ENCODE measurements at places on chromosomes 1 and 21.

GRCh38 chr1:229753764-229754551, 127.9 kb downstream of the URB2 start:
- no peak for DNase-seq

- no peak for DNase-seq
These were observed 19.7 kb upstream of the CAPZB start for GRCh38 chr1:19504796-19505692.

DNA sequence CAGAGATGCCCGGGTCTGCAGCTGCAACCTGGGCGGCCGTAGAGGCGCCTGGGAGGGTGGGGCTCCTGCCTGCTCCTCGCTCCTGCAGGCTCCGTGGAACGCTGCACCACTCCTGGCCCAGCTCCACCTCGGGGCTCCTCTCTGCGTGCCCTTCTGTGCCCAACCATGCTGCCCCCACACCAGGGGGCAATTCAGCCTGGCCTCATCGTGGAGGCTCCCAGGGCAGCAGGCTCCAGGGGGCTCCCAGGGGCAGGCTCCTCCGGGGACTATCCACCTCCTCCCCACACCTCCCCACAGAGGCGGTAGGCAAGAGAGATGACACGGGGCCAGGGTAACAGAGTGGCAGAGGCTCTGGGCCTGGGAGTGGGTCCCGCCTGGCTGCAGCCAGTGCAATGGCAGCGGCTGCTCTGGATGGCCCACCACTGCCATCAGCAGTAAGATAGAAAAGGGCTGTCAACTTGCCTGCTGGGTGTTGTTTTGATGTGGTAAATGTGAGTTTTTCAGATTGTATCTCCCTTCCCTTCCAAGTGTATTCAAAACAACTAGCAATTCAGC, 22.4 kb upstream of the LRRC8C start:
- DNase-seq, result no peak

DNA sequence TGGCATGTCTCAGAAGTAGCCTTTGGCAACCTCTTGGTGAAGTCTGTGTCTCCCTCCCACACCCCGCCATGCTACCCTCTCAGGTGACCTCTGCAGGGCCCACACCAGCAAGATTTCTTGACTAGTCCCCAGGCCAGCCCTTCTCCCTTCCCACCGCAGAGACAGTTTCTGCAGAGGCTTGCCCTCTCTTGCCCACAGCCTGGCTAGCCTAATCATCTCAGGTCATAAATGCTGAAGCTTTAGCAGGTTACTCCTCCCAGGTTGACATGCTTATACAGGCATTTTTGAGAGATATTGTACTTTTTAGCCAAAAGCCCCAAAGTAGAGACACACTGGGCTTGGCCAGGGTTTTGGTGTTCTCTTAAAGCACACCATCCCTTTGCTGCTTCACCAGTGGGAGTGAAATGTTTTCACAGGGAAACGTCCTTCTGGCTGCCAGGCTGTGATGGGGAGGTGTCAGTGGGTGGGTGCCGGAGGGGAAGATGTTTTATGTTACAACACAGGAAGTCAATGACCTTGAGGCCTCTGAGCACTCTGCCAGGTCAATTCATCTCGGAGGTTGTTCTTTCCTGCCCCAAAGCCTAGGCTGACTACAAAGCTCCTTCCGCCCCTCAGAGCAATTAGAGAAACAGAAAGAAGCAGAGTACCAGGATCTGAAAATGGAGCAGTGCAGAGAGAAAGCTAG, 58.5 kb downstream of the STYXL2 start:
- DNase-seq, result no peak

GRCh38 chr1:167720965-167721616, 691 bp upstream of the MPZL1 start:
- DNase-seq, result no peak

GRCh38 chr1:238606896-238607295, 716.2 kb upstream of the ZP4 start:
- no peak for DNase-seq

DNA sequence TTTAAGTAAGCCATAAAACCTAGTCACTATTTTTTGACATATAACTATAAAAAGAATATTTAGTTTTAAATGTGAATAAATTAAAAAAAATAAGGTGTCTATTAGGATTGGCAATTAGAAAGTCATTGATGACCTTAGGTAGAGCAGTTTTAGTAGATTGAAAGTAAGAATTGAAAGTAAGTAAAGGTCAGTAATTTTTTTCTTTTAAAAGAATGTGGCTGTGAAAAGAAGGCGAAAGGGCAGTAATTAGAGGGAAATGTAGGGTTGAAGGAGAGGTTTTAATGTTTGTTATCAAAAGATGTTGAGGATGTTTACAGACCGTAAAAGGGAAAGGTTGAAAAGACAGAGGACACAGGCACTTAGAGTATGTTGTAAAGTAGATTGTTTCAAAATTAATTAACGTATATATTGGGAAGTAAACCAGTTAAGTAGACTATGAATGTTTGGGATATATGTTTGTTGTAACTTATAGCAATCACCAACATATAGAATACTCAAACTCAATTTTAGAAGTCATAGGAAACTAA, 41.0 kb downstream of the ZFYVE9 start:
- DNase-seq, result no peak

GRCh38 chr1:202954057-202954745, 3.9 kb downstream of the ADIPOR1 start:
- no peak for DNase-seq

DNA sequence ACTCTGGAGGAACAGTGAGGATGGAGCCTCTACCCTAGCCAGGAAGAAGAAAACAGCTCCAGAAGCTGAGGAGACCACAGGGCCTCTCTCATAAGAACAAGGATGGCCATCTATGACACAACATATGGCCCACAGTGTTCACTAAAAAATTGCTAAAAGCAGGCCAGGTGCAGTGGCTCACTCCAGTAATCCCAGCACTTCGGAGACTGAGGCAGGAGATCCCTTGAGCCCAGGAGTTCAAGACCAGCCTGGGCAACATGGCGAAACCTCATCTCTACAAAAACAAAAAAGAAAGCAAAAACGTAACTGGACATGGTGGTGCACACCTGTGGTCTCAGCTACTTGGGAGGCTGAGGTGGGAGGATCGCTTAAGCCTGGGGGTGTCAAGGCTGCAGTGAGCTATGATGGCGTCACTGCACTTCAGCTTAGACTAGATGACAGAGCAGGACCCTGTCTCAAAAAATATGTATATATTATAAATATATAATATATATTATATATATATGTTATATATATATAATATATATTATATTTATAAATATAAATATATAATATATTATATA, 103.1 kb downstream of the TOMM20 start:
- no peak for DNase-seq

- no peak for DNase-seq
These were observed 32.0 kb downstream of the CCSAP start for GRCh38 chr1:229310833-229311232.

- no peak for DNase-seq
These were observed 1.8 kb downstream of the LAPTM5 start for GRCh38 chr1:30755746-30756145.

GRCh38 chr1:200369706-200370105, 40.1 kb downstream of the ZNF281 start:
- no peak for DNase-seq

DNA sequence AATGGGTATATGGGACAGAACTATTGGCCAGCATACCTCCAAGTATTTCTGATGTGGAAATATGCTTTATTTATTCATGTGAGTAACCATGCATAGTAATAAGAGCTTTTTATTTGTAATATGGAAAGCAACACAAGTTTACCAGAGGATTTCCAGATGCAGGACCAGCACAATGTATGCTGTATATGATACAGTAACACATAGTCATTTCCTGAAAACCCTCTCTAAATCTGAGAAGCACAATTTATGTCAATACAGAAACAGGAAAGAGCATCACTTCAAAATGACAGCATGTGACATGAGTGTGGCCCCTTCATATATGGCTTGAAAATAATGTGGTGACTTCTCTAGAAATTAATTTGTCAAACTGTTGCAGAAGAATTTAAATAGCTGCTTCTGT, 1134.7 kb upstream of the ADGRL2 start:
- no peak for DNase-seq

DNA sequence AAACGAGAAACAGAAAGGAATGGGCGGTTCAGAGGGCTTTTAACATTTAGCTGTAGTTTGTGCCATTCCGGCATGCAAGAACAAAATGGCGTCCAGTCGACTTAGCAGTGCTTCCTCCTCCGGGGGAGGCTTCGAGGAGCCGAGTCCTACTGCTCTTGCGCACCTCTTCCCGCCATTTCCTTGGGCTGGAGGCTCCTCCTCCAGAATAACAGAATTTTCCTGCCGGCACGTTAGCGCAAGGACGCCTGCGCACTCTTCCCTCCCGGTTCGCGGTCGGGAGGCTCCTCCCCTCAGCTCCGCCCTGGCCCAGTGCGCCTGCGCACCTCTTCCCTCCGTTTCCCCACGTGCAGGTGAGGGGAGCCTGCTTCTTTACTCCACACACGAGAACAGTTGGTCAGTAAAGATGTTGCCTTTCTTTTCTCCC, 1.0 kb downstream of the DMRTB1 start:
- no peak for DNase-seq

- DNase-seq, result no peak
These were observed 14.7 kb downstream of the LDLRAD1 start for GRCh38 chr1:54003249-54003646.

DNA sequence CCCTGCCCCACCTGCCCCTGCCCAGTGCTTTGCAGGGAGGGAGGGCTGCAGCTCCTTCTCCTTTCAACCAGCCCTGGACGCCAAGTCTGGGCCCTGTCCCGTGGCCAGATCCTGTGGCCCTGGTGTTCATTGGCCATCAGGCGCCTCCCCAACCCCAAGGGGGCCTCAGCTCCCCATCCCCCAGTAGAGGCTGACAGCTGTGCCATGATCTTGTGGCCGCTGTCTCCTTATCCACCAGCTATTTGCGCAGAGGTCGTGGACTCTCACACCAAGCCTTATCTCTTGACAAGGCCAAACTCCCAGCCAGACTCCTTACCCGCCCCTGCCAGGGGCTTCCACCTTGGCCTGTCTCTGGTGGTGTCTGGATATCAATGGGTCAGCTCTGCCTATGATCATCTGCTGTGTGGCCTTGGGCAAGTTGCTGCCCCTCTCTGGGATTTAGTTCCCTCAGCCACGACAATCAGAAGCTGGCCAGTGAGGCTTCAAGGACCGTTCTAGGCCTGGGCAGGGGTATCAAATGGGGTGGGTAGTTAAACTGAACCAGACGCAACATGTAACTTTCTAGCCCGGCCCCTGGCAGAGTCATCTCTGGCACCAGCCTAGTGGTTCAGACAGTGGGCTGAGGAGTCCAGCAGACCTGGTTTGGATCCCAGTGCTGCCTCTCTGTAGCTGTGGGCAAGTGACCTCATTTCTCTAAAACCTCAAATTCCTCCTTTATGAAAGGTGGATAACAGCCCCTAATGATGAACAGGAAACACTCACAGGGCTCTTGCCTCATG, 3.3 kb upstream of the COL8A2 start:
- no peak for DNase-seq

DNA sequence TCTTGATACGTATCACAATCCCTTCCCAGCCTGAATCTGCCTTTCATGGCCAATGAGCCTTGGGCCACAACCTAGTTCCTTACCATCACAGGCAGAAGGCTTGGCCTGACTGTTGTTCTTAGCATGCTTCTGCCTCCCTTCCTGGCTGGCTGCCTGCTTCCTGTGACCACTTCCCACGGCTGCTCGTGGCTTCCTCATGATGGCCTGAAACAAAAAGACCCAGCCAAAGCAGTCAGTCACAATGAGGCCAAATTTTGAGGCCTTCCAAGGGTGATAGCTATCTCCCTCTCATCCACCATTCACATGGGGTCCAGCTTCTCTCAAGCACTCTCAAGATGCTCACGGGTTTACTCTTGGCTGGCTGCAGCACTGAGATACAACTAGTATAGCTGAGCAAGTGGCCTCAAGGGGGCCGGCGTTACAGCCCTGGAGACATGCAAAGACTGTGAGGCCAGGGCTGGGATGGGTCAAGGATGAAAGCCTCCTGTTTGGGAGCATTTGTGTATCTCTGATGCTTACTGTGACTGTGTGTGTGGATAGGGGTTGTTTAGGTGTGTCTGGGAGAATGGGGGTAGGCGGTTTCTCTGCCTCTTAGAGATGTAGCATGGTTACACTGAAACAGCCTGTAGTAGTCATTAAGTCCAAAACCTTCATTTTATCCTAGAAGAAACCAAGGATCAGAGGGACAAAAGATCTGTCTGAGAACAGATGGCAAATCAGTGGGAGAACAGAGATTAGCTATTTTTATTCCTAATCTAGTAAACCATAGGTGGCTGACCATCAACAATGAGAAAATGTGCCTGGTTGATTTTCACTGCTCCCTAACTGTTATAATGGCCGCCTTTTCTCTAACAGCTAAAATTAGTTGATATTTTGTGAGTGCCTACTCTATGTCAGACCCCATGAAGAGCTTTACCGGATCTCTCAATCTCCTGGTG, 5.4 kb upstream of the TOE1 start:
- DNase-seq, result no peak

GRCh38 chr21:31665397-31665796, 5.9 kb downstream of the SOD1 start:
- no peak for DNase-seq

GRCh38 chr1:65480684-65481405, 60.4 kb downstream of the LEPR start:
- DNase-seq, result no peak

DNA sequence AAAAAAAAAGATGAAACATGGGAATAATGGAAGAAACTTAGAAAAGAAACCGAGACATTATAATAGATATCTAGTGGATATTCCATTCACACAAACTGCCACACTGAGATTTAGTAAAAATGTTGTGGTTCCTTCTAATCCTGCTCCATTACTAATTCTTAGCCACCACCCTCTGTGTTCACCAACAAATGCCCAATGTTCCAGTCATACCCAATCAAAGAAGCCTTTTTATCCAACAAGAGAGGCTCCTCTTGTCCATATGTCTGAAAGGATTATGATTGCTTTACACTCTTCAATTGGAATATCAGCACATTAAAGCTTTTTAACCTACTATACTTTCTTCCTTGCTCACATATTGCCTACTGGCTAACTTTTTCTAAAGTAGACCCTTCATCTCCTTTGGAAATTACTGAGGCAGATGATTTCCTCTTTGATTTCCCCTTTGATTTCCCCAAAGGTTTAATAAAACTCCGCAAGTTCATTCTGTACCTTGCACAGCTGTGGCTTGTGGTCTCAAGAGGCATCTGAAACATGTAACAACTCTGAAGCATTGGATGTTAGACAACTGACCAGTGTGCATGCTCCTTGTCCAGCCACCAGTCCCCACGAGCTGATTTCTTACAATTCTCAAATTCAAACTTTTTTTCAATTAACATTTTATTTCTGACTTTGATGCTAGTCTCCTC, 305.6 kb upstream of the LYPLAL1 start:
- DNase-seq, result no peak

DNA sequence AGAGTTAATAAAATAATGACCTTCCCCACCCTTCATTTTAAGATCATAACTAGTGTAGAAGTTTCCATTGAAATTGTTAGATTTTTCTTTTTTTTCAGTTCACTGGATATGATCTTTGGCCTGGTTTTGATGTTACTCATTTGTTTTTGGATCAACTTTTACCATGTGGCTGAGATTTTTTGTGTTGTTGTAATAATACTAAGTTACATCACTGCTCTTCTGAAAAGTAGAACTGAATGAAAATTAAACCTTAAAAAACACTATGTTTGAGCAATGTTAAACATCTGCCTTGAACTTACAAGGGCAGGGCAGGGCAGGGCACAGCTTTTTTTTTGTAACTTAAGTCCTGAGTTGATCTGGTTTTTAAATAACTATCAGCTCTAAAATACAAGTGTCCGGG, 204.8 kb upstream of the ADAMTS5 start:
- no peak for DNase-seq
